ENCODE measurements at places on chromosomes 12 and 14.

DNA sequence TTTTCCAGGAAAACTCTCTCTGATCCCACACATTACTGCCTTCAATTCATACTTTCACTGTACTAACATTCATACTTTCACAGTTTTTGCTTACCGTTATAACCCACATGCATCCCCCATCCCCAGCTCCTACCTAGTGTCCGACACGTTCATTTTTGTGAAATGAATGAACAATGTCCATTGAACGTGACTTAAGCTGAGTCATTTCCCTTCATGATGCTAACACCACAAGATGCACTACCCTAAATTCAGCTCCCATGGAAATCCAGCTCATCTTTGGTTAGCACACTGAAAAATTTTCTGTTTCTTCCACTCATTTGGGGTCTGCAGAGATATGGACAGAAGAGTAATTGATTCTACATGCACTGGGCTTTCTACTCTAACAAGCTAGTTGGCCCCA is 84.7 kb downstream of the GALNT4 start:
- DNase-seq, result no peak

- no peak for DNase-seq
These were observed 73.9 kb downstream of the OTOGL start for GRCh38 chr12:80173083-80173864.

GRCh38 chr12:94309373-94309772 is 150.3 kb downstream of the CEP83 start:
- DNase-seq, result no peak

DNA sequence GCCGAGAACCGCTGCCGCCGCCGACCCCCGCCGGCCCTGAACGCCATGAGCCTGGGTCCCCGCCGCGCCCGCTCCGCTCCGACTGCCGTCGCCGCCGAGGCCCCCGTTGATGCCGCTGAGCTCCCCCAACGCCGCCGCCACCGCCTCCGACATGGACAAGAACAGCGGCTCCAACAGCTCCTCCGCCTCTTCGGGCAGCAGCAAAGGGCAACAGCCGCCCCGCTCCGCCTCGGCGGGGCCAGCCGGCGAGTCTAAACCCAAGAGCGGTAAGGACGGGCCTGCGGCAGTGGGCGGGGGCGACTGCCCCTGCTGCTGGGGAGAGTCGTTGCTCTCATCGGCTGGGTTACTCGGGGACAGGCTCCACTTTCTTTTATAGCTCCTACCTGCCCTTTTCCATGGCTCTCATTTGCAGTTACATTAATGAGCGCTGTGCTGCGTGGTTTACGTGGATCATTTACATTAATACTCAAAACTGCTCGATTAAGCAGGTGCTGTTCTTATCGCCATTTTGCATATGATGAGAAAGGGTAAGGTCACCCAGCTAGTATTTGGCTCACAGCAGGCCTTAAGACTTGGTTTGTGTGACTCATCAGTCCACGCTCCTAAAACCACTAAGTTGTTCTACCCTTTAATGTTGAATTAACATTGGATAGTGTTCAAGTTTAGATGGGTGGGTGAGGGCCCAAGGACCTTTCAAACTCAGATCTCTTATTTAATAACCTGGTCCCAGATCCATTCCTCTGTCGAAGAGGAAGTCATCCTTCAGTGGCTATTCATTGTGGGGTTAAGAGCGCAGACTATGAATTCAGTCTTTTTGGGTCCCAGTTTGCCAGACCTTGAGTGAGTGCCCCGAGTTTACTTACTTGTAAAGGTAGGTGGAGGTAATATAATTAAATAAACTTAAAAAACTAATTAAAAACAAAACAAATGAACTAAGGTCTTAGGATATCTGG is 823 bp downstream of the RNF10 start:
- DNase-seq, result peak; percentile 49

DNA sequence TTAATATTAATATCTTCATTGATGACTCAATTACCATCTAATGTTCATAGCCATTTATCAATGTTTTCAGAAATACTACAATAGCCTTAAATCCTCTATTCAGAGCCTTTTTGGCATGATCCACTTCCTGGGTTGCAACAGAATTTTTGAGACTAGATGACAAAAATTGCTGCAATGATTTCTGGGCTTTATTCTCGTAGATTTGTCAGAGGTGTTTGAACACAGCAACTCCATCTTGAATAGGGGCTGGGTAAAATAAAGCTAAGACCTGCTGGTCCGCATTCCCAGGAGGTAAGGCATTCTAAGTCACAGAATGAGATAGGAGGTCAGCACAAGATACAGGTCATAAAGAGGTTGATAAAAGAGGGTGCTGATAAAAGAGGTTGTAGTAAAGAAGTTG is 165.8 kb upstream of the CNOT2 start:
- no peak for DNase-seq

DNA sequence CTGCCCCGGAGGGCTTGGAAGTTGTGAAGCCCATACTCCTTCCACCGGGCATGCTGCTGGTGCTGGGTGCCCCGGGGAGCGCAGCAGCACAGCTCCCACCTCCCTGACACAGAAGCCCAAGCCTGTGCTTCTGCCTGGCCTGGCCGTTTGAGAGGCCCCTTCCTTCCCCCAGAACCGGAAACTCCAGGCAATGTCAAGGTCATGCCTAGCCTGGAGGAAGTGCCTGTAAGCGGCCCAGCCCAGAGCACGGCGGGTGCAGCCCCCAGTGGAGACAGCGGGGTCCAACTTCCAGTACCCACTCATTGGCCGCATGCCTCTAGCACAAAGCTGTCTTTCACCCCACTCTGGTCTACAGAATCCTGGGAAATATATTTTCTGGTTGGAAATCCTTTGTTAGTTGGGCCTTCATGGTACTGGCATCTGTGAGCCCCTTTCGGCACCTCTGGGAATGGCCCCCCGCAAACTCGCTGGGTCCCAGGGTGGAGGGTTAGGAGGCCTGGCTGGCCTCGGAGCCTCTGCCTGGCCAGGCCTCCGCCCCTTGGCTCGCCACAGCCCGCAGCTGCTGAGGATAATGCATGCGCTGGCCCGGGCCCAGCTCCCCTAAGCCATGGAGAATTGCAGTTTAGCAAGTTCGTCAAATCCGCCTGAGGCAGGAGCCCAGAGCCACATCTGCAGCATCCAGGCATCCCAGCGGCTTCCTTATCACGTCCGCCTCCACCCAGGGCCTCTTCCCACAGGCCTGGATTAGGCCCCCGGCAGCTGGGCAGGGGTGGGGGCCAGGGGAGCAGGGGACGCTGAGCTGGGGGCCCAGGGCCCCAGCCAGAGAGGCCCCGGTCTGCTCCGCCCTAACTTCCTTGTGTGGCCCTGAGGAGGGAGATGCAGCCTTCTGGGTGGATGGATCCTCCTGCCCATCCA is 48.9 kb upstream of the DLK1 start:
- peak; percentile 90 for DNase-seq

- DNase-seq, result no peak
These were observed 28.3 kb upstream of the GALNT9 start for GRCh38 chr12:132357623-132358186.

DNA sequence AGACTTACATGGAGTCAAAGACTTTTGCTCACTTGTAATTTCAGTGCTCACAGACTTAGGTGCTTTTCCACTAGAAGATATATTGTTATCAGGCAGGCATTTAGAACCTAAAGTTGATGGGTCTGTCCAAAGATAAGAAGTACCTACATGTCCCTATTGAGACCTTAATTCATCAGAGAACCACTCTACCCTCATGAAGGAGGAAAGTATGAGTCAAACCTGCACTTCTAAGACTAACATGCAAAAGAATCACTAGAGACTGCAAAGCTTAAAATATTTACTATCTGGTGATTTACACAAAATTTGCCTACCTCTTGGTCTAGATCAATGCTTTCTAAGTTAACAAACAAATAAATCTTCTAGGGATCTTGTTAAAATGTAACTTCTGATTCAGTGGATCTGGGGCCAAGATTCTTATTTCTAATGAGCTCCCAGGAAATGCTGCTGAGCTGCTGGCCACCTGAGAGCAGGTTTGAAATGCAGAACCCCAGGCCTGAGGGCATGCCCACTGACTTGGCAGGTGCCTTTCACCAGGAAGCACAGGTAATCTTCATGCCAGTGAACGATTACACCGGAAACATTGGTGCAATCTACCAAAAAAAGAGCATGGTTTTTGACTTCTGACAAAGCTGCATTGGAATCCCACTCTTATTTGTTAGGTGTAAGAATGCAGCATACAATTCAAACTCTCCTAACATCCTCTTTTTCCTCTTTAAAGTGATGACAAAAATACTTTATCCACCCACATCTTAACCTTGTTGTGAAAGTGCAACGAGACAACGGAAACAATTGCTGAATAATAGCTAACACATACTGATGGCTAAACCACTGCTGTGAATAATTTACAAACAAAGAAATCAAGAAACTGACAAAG is 214.2 kb downstream of the ADAMTS20 start:
- no peak for DNase-seq

- DNase-seq, result no peak
These were observed 56.9 kb upstream of the E2F7 start for GRCh38 chr12:77122236-77122635.

DNA sequence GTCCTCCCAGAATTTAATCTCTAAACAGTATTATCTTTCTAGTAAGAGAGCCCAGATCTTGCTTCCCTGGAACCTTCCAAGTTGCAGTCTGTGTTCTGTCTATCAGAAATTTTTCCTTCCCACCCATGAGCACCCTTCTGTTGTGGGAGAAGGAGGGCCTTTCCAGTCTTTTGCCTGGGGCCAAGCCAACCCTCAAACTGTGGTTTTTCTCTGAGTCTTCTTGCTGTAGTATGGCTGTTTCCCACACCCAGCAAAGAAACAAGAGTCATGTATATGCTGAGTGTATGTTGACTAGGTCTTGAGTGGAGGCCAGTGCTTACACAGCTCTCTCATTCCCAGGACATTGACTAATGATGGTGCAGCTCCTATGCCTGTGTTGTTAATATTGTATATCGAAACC is 104.5 kb downstream of the TGFB3 start:
- no peak for DNase-seq
